Activated naive CD4-positive, alpha-beta T cell (primary cell): ENCODE measurements at places on chromosomes 2 and 18.

- no peak for DNase-seq
Measured at GRCh38 chr2:155583674-155584195, 748.8 kb downstream of the NR4A2 start.

DNA sequence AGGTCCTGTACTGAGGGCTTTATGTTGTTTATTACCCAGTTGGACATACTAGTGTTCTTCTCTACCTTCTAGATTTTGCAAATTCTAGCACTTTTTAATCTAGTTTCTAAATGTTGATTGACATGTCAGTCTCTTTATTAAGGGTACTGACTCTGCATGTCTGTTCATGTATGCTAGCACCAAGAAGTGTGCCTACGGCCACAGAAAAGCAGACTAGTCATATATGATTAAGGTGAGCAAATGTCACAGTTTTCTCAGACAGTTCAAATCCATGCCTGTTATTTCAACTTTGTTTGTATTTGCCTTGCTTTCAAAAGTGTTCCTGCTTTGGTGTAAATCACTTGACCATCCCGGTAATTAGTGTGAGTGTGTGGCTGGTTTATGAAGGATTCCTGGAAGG, 145.0 kb upstream of the DSEL start:
- DNase-seq = no peak

DNA sequence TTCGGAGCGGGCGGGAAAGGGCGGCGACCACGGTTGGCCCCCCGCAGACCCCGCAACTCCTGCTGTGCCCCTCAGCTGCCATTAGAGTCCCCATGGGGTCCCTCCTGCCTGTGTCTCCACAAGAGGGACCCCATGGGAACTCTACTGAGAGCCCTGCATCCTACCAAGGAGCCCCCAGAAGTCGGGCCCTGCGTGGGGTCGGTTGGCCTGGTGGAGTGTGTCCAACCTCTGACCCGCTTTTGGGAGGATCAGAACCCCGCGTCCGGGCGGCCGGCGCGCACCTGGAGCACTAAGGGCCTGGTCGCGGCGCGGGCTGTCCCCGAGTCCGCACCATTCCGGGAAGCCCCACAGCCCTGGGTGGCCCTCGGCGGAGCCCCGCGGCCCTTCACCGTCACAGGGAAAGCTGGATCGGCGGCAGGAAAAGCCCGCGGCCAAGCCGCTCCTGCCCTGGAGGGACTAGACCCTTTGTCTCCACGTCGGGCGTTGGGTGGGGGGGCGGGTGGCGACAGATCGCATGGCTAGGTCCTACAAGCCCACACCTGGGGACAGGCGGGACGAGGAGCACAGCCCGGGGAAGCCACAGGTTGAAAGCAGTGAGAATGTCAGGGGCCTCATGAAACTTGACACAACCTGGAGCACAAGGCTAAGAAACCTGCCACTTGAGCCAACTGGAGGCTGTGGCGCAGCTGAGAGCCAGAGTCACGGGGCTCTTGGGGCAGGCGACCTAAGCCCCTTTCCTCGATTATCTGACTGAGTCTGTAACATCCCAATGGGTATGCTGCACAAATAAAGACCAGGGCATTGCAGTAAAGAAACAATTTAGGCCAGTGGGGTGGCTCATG, 11.2 kb upstream of the CXXC1 start:
- DNase-seq = no peak

- no peak for DNase-seq
Measured at GRCh38 chr2:48049371-48049770, 143.1 kb upstream of the FBXO11 start.

DNA sequence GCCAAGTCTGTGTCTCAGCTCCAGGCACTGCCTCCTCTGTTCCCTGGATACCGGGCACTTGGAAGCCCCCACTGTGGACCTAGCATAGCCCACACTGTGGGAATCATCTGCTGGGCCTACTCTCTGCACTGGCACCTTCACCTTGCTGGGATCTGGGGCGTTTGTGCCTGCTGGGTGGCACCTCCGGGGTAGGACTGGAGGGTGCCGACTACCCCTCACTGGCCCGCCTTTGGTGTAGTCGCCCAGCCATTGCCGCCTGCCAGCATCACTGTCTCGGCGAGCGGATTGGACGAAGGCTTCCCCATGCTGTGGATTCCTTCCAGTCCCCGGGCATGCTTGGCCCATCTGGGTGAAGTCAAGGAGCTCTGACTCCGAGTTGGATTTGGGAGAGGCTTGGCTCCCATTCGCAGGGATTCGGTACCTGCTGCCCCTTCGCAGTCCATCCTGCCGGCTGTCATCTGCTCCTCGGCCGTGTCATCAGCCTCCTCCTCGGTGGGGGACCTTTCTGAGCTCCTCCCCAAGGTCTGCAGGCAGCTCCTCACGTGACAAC, 180.6 kb upstream of the HDAC4 start:
- no peak for DNase-seq

GRCh38 chr2:219576505-219577388, 4.6 kb downstream of the INHA start:
- DNase-seq = no peak

DNA sequence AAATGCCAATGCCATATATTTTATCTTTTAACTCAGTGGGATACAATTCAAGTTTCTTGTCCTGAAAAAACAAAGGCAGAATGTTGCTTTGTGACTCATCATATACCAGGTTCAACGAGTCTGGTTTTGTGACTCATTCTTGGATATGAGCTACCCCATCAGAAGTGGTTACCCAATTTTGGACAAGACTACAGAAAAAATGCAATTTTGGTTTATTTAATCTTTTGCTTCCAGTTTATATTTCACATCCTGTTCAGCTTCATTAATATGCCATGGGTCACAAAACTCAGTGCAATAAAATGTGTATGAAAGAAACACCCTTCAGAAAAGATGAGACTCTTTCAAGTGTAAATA, 25.0 kb downstream of the FN1 start:
- no peak for DNase-seq

- DNase-seq = no peak
Measured at GRCh38 chr2:47675196-47675825, 107.6 kb upstream of the MSH6 start.

GRCh38 chr2:132392221-132392620, 24.4 kb upstream of the GPR39 start:
- DNase-seq = no peak

DNA sequence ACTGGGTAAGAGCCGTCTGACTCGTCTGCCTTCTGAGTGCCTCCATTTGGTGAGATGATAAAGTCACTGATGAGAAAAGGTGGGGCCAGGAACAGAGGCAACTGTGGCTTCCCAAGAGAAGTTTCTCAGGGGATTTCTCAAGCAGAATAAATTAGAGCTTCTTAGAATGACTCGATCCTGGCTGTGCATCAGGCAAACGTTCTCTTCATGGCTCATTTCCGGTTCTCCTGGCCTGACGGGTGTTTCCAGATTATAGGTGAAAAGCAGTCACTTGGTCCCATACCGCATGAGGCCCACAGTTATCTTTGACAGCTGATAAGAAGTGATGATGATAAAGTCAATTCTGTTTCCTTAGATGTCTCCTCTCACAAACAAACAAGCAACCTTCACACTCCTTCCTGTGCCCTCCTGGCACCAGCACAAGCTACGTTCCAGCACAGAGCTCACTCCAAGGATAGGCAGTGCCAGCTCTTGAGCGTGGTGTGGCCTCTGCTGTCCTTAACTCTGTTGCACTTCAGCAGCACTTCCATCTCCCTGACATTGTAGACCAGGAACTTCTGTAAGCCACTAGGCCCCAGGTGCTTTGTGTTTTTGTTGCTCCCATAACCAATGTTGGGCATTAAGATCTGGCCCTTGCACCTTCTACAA, 37.8 kb upstream of the KCNF1 start:
- DNase-seq = no peak

- no peak for DNase-seq
Measured at GRCh38 chr18:49212819-49213218, 247.6 kb downstream of the DYM start.

- no peak for DNase-seq
Measured at GRCh38 chr2:36672199-36672598, 24.3 kb upstream of the VIT start.

- no peak for DNase-seq
Measured at GRCh38 chr2:147051814-147052213, 793.0 kb upstream of the ACVR2A start.

GRCh38 chr2:181972431-181973170, 13.1 kb upstream of the PPP1R1C start:
- DNase-seq = no peak

DNA sequence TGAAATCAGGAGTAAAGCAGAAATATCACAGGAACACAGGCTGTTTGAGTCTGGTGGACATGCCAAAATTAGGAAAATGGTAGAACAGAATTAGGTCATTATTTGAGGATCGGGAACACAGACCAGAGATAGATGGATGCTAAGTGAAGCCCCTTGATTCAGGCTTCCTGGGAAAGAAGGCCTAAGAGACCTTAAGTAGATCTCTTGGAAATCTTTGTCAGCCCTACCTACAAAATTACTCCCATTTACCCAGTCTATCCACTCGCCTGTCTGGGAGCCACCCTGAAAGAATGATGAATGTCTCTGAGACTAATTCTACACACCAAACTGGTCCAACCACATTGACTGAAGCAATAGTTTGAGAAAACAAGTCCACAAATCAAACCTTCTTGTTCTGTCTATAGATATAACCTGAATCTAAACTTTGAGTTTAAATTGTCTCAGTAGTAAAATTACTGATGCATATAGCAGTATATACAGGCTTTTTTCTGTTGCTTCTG, 36.6 kb upstream of the TANK start:
- no peak for DNase-seq

GRCh38 chr2:88831792-88832248, 140.3 kb downstream of the RPIA start:
- DNase-seq = no peak

DNA sequence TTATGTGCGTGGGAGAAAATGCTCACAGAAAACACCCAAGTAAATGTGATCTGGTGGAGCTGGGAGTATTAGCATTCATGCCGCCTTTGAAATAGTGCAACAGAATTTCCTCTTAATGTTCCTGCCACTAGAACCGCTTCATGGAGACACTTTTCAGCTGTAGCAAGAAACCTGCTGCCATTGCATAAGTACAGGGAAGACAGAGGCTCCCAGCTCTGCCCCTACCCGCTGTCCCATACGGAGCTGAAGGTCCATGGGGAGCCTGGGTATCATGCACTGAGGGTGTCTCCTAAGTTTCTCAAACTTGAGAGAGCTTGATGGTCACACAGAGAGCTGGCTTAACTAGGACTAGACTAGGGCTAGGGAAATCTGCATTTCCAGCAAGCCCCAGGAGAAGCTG, 49.6 kb downstream of the CRIM1 start:
- DNase-seq = no peak

DNA sequence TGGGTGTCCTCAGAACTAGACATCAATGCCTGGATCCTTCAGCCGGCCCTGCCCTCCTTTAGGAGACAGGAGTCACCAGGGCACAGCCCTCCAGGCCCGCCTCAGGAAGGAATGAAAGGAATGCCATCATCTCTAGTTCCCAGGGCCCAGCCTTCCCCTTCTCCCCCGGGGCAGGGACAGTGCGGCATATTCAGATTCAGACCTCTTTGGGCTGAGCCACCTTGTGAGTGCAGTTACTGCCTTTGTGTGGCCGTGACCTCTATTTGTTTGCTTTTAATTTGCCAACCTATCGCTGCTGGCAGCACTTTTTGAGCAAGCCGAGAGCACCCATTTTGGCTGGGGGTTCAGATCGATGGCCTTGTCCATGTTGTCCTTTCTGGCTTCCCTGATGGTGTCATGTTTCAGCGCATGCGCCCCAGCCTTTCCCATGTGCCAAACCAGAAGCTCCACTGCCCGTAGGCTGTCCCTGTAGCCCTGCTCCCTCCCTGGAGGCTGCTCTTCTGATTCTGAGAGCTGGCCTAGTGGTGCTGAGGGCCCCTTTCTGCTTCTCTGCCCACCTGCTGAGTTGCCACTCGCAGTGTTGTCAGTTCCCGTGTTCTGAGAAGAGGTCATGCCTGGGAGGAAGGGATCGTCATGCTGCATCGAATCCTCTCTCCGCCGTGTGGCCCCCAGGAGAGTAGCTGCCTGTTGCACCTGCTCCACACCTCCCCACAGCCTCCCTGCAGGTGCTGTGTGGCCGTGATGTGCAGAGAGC, 10.9 kb downstream of the ANKRD23 start:
- no peak for DNase-seq

DNA sequence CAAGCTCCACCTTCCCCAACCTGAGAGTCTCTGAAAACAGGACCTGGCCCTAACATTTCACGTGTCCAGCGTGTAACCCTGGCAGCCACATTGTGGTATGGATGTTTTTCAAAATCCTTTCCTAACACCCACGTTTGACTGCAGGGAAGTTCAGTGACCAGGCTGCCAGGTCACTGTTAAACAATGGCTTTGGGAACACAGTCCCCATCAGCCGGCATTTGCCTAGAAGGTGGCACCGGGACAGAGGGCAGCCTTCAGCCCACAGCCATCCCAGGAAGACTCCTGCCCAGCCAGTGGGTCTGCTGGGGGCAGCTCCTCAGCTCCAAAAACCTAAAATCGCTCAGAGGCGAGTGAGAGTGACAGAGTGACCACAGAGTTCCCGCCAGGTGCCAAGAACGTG, 140.2 kb downstream of the SH3BP4 start:
- DNase-seq = no peak

- no peak for DNase-seq
Measured at GRCh38 chr18:55634545-55634944, 46.6 kb upstream of the TCF4 start.

DNA sequence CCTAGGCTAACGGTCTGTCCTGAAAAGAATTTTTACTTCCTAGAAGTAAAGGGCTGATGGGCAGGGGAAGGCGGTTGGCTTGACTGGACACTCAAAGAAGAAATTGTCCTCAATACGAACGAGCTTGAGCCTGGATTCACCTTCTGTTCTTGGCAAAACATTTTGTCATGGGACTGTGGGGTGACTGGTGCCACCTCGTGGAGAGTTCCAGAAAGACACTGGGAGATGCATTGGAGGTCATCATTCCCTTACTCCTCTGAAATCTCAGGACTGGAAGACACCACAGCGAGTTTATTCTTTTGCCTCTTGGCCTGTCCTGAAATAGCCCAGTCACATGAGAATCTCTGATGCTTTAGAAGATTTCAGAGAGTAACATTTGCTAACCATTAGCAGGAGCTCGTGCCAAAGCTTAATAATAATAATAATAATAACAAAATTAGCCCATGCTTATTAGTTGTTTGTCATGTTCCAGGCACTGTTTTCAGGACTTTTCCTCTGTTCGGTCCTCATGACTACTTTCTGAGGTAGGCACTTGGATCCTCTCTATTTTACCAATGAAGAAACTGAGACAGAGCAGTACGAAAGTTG, 44.5 kb downstream of the TMEM182 start:
- DNase-seq = no peak

DNA sequence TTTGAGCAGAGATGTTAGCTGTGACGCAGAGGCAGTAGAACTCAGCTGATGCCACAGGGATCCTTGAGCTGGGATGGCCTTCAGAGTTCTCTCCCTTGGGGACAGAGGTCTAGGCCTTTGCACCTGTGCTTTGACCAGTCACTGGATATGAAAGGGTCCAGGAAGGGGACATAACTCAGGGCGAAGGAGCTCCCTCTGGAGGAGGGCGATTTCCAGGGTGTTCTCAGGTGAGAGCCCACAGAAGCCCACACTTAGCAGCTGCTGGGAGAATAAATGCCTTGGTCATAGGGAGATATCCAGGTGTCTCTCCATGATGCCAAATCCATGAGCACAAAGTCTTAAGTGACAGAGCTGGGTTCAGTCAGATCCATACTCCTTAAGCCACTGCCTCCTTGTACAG, 369.2 kb downstream of the NYAP2 start:
- DNase-seq = no peak

GRCh38 chr2:16239296-16239850, 299.0 kb downstream of the MYCN start:
- no peak for DNase-seq

- no peak for DNase-seq
Measured at GRCh38 chr2:30784682-30785081, 22.6 kb downstream of the CAPN13 start.
